Suppressor macrophage treated with lipopolysaccharide for 1 hour (primary cell): ENCODE measurements at places on chromosomes 7 and 10.

GRCh38 chr10:131729361-131729760 is 171.4 kb upstream of the PPP2R2D start:
- no peak for DNase-seq

DNA sequence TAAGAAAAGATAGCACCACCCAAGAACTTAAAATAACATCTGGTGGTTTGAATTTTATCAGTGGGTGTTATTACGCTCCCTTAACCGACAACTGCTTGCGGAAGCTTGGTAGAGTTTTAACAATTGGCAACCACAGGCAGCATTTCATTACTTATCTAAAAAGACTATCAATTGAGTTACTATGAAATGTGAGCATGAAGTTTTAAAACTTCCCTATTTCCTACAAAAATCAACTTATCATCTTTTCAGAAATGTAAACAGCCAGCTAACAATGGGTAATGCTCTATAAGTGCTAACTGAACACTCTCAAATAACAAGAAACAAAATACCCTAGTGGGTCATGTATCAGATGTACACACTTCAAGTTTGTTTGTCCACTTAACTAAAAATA is 68.8 kb downstream of the OSBPL3 start:
- DNase-seq = no peak

- DNase-seq = no peak
These were observed 20.8 kb downstream of the PCLO start for GRCh38 chr7:83141927-83142326.

DNA sequence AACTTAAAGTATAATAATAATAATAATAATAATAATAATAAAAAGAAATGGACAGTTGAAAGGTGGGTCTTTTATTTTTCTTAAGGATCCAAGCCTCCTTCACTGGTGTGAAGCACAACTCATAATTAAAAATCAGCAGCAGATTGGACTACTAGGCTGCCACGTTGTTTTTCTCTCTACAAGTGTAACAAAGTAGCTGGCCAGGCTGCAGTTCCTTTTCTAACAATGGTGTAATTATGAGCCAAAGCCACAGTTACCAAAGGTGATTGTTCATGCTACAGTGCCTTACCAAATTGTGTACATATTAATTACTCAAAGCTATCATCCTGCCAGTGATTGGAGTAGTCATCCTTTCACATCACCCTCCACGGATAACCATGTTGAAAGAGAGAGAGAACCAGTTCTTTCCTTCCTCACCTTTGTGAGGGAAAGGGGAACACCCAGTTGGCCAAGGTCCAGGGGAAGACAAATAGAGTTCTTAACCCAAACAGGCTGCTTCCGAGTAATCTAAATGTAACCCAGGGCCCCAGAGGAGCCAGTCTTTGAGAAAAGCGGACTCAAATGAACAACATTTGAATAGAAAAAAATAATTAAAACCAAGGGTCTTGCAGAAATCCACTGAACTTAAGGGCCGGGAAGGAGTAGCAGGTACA is 86.3 kb upstream of the NPS start:
- DNase-seq = no peak

DNA sequence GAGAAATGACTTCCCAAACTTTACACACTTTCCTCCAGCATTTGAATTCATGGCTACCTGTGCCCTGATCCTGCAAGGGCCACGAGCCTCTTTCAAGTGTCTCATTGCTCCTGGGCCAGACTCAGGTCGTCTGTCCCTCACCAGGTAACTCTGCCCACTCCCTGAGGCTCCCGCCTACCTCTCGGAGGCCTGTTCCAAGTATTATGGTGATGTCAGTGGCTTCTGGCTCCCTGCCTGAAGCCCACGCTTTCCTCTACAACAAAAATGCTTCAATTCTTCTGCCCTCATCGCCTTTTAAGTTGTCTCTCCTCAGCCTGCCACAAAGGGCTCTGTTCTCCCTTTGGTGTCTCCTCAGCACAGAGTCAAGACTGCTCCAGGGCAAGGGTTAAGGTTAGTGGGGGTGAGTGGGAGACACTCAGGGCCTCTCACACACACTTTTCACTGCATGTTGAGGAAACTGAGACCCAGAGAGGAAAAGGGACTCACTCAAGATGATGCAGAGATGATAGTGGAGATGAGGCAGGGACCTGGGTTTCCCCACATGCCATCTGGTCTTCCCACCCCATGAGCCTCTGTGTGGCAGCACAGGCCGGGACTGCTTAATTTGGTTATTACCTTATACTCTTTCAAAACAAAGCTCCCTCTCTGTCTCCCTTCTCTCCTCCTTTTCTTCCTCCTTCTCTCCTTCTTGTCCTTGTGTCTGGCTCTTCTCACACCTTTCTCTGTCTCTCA is 28.3 kb upstream of the EGR2 start:
- DNase-seq = no peak

GRCh38 chr10:52682766-52683165 is 89.8 kb downstream of the MBL2 start:
- DNase-seq = no peak

- peak; percentile 76 for DNase-seq
These were observed 16.1 kb downstream of the OGDH start for GRCh38 chr7:44622342-44623151.

GRCh38 chr10:132681858-132682755 is 103.8 kb downstream of the NKX6-2 start:
- no peak for DNase-seq

DNA sequence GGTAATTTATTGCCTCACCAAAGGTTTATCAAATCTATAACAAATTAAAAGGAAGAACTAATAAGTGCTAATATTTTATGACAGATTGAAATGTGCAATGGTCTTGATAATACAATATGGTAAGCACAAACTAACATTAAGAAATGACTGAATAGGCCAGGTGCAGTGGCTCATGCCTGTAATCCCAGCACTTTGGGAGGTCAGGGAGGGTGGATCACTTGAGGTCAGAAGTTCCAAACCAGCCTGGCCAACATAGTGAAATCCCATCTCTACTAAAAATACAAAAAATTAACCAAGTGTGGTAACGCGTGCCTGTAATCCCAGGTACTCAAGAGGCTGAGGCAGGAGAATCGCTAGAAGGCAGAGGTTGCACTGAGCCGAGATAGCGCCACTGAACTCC is 3.5 kb downstream of the MTPAP start:
- no peak for DNase-seq

DNA sequence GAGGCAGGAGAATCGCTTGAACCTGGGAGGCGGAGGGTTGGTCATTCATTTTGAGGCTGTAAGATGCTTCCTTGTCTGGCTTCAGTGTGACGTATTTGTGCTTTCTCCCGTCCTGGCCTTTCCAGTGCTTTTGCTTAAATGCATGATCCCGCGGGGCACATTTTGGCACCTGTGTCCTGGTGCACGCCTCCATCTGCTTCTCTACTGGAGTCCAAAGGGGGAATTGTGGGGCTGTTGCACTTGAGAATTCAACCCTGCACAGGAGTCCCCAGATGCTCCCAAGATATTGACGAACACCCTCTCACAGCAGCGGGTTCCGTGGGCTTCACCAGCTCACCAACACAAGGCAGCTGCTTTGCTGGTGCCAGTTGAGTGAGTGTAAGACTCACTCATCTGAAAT is 10.3 kb upstream of the LRRC27 start:
- no peak for DNase-seq

DNA sequence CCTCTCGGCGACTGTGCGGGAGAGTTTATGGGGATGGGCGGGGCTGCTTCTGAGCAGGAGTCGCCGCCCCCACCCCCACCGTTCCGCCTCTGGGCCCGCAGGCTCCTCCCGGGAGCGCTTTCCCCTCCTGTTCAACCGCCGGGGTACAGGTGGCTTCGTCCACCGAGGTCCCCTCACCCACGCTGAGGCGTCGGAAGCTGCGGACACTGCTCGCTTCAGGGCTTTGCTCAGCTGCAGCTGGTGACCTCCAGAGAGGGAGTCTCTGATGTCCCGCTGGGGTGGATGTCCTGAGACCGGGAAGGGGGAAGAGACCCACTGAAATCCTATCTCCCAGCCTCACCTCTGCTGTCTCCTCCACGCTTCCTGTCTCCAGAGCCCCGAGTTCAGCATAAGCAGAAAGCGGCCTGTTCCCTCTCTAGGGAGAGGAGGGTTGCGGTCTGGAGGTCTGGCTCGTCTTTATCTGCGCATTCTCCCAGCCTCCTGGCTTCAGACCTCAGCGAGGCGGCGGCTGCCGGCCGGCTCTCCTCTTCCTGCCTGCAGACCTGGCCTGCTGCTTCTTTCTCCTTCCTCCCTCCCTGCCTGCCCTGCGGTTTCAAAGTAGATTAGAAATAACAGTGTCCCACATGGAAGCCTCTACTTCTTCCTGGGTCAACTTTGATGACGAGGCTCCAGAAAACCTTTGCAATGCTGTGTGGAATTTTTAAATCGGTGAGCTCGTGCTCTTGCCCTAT is 1.8 kb downstream of the CYP2E1 start:
- DNase-seq = no peak

DNA sequence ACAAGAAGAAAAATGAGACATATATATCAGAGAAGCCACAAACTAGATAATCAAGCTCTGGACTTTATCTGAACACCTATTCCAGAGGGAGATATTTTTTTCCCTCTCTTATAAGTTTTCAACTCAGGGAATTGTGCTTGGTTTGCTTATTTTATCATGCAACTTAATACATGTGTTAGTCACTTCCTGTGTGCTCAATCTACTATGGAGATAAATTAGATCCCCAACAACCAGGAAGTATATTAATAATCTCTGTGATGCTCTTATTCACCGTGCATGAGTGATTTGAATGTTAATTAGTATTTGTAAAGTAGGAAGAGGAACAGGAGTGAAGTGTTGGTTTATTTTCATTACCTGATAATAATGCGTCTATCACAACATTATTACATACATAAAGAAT is 38.8 kb upstream of the ZNF365 start:
- DNase-seq = peak; percentile 7

GRCh38 chr10:77556990-77557601 is 80.5 kb downstream of the KCNMA1 start:
- DNase-seq = no peak

DNA sequence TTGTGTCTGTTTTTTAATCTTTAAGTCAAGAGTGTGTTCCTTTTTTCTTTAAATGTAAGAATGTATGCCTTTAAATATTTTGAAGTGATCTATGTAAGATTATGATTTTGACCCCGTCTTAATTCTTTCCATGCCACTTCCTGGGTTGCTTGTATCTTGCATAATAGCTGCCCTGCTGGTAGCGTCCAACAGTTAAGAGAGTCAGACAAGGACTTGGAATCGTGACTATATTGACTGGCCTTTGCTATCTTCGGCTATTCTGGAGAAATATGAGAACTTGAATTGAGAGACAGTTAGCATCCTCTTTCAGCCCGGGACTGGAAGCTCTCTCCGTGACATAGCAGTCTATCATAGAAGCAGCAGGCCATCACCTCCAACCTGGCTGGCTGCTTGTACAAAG is 13.0 kb downstream of the NRP1 start:
- no peak for DNase-seq

- peak; percentile 31 for DNase-seq
These were observed 116.5 kb downstream of the ZNF438 start for GRCh38 chr10:30915146-30915545.

DNA sequence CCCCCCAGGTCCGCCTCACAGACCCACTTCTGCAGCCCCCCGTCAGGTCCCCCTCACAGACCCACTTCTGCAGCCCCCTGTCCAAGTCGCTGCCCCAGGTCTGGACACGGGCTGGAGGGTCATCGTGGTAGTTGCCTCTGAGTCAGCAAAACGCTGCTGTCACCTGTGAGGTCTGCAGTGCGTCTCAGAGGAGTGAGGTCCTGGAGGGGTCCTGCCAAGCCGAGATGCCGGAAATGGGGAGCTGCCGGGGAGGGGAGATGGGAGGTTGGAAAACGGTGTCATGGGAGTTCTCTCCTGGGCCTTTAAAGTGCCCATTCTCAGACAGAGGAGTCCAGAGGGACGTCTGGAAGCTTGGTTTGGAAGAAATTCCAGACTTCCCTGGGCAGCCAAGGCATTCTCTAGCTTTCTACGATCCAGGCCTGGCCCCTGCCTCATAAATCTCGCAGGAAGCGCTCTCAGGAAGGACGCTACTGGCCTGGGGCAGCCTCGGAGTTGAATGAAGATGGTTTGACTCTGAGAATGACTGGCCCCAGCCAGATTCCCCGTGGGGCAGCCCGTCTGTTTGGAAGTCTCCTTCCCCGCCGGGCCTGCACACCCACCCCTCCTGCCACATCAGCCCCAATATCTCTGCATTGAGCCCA is 38.7 kb downstream of the CALML3 start:
- DNase-seq = no peak

DNA sequence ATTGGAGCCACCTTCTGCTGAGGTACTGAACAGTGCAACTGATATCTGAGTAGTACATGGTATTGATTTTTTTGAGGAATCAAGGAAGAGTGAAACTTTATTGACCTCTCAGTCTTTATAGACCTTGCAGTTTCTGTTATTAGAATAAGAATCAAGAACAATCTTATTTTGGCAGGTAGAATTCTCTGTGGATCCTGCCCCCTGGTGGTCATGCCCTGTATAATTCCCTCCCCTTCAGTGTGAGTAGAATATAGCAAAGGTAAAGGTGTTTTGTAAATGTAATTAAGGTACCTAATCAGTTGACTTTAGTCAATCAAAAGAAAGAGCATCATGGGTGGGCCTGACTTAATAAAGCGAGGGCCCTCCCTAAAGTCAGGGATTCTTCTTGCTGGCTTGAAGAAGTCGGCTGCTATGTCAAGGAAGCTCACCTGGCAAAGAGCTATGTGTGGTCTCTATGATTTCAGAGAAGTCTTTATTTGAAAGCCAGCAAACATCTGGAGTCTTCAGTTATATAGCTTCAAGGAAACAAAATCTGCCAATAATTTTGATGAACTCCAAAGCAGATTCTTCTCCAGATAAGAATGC is 142.8 kb downstream of the LSM5 start:
- DNase-seq = peak; percentile 42

GRCh38 chr10:98357194-98357822 is 57.7 kb downstream of the PYROXD2 start:
- DNase-seq = peak; percentile 42

- DNase-seq = no peak
These were observed 4.5 kb downstream of the PRAP1 start for GRCh38 chr10:133351408-133352318.

DNA sequence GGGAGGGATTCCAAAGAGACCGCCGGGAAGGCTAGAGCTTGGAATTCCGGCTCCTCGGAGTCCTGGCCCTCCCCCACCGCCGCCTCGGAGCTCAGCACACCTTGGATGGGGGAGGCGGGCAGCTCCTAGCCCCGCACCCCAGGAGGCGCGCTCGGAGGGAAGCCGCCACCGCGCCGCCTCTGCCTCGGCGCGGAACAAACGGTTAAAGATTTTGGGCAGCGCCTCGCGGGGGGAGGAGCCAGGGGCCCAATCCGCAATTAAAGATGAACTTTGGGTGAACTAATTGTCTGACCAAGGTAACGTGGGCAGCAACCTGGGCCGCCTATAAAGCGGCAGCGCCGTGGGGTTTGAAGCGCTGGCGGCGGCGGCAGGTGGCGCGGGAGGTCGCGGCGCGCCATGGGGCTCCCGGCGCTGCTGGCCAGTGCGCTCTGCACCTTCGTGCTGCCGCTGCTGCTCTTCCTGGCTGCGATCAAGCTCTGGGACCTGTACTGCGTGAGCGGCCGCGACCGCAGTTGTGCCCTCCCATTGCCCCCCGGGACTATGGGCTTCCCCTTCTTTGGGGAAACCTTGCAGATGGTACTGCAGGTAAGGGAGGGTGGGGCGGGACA is at the start of gene CYP26A1:
CYP26A1 (plus strand) TSS at position 355 of the 608 bp plus-strand sequence; CDS start at position 397, 42 bp downstream.
- no peak for DNase-seq
